ENCODE measurements at places on chromosomes 2 and 18.
A peak's percentile ranks its signal among the peaks of the same experiment; 100 is the strongest.

- DNase-seq, result no peak
Observed at GRCh38 chr2:62540408-62541168, 34.6 kb upstream of the TMEM17 start.

DNA sequence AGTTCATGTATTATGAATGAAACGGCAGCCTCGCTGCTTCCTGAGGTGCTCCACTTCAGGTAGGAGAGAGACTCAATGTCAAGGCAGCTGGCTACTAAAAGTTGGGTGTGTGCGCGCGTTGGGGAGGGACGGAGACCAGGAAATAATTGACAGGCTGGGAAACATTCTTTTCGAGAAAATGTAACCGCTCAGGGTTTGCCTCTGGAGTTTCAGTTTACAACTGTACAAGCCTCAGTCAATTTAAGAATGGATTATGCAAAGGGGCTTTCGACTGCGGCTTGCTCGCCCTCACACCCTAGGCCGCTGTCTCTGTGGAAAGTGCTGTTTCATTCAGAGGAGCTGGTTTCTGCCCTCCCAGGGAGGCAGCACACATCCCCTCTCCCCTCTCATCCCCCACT, 4.4 kb upstream of the SPRED2 start:
- DNase-seq, result no peak

DNA sequence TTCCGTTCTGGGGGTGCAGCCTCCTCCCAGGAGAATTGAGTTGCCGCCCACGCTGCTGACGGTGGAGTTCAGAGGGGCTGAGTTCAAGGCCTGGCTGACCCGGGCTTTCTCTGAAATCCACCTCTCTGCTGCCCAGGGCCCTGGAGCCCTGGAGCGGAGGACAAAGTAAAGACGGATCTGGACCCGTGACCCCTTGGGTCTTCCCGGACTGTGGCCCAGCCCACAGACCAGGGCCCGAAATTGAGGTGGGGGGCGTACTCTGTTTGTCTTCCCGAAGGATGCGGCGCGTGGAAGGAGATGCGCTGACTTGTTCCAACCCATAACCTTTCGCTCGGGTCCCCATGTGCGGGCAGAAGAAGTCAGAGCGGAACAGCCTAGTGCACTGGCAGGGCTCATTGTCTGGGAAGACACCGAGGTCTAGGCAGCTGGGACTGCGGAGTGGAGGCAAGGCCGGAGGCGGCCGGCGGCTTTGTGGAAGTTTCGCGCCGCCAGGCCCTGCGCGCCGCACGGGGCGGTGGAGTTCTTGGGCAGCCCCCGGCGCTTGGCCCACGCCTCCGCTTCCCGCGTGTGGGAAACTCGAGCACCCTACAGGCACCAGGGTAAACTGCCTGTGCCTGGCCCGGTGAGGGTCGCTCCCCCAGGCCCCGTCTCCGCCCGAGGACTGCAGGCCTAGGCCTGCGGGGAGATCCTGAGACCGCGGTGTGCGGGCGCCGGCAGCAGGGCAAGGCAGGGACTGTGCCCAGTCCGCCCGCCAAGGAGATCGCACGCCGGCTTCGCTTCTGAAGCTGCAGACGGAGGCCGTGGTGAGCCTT, 9.8 kb downstream of the POU3F3 start:
- no peak for DNase-seq

DNA sequence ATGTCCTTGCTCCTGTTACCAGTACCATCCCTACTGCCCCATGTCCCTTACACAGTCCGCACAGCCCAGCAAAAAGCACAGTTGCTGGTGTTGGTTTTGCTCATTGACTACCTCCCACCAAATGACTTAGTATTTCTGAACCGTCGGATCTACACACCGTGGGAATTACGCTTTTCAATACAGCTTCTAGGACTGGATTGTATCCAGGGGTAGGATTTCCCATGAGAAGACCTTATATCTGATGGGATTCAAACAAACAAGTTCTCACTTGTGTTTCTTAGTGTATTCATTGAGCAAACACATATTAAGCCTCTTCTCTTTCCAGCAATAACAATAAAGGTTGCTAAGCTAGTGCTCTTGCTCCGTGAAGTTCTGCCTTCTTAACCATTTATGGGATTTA, 25.8 kb downstream of the TRAPPC12 start:
- no peak for DNase-seq

- DNase-seq, result no peak
Observed at GRCh38 chr2:174135981-174136380, 112.4 kb downstream of the OLA1 start.

- no peak for DNase-seq
Observed at GRCh38 chr2:215825707-215826106, 187.6 kb downstream of the MREG start.

DNA sequence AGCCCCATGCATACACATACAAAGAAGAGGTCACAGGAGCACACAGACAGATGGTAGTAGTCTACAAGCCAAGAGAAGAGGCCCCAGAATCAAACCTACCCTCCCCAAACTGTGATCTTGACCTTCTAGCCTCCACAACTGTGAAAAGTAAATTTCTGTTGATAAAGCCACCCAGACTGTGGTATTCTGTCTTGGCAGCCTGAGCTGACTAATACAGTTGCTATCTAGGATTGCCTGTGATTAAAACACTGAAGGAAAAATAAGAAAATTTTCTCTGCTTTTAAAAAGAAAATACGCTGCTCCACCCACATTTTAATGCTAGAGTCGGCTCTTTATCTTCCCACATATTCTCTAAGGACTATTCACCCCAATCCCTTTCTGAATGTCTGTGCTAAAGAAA, 143.7 kb upstream of the TMEM200C start:
- no peak for DNase-seq

DNA sequence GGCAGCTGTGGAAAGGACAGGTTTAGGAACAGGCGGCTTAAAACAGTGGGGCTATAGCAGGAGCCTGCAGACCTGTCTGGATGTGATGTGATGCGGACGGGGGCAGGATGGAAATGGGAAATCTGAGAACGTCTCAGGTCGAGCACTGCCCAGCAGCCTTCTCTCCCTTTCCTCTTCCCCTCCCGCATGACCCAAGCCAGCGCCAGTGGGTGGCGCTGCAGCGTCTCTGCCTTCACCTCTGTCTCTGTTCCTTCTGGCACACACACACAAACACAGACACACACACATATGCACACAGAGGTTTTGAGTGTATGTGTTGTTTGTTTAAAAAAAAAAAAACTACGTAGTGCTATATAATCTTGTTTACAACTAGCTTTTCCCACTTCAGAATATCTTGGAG, 82.0 kb upstream of the SLC66A3 start:
- DNase-seq, result no peak

- DNase-seq, result no peak
Observed at GRCh38 chr2:127047054-127047453, 59.9 kb downstream of the BIN1 start.

DNA sequence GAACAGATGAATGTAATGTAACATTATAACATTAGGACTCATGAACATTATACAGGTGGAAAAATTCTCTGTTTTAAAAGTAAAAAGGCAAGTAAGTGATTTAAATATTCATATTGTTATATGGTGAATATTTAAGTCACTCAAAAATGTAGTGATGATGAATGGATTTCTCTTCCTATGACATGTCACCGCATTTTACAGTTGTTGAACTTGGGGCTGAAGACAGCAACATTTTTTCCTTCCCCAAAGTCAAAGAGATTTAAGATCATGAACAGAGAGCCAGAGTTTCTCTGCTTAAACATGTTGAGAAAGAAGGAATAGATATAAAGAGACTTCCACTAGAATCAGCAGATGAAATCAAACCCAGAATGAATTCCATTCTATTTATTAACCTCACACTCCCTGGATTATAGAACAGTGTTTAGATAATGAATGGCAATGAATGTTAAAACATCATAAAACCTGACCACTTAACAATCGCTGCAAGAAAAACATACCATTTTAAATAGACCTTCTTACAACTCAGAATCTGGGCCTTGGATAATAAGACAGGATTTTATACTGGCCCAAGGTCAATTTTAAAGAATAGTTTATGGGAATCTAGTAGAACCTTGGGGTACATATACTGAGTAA, 163.6 kb upstream of the SIX2 start:
- DNase-seq, result no peak

DNA sequence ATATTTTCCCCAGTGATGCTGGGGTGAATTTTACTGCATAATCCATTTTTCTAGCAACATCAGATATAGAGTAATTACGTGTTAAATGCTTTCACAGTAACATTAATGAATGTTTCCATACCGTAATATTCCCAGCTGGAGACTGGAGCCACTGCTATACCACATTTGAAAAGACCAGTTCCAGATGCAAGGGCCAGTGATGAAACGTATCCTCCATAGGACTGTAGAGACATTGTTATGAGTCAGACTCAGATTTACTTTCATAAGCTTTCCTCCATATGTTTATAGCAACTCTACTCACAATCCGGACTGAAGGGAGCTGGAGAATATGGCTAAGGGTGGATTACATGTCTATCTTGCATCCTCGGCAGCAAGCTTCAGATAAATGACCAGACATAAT, 22.7 kb upstream of the GCG start:
- no peak for DNase-seq

- DNase-seq, result no peak
Observed at GRCh38 chr2:46369783-46370182, 72.6 kb downstream of the EPAS1 start.

DNA sequence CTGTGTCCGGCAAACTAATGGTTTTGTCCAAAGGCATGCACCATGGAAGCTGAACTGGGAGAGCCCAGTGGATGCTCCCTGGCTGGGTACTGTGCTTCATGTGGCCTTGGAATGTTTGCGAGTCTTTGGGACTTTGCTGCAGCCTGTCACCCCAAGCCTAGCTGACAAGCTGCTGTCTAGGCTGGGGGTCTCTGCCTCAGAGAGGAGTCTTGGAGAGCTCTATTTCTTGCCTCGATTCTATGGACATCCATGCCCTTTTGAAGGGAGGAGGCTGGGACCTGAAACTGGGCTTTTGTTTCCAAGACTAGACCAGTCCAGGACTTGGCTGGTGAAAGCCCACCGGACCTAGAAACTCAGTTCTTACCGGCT, 1.7 kb downstream of the MARS2 start:
- DNase-seq, result no peak

GRCh38 chr18:323253-323622, 55.4 kb upstream of the THOC1 start:
- no peak for DNase-seq

DNA sequence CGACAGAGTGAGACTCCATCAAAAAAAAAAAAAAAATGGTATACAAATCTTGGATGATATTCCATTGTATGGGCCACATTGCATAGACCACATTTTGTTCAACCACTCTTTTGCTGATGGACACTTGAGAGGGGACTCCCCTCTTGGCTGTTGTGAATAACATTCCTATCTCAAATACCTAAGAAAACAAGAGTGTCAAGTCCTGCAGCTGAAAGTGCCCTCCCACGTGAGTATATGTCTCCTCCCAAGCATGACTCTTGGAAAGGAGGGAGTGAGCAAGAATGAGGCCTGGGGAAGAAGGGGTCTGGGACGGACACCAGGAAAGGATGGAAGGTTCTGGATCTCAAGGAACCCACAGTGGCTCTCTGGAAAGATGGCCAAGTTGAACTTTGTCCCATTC, 36.0 kb upstream of the NPAS2 start:
- DNase-seq, result no peak

GRCh38 chr2:28621172-28622100, 125.6 kb downstream of the PLB1 start:
- peak; percentile 62 for DNase-seq

DNA sequence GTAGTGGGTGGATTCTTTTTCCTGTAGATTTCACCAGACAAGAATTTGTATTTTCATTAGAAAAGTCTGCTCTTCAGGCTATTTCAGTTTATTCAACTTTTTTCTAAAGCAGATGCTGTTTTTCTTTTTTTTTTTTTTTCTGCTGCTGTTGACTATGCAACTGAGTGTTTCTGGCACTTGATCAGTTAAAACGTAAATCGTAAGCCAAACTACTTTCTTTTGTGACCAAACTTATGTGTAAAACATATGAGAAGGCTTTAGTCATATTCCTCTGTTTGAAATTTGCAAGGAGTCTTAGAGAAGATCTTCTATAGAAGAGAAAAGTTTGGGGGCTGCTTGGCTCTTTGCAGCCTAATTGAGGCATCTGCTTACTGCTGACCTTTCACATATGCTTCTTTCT, 170.1 kb downstream of the PARD3B start:
- DNase-seq, result no peak

GRCh38 chr2:216503159-216503629, 4.5 kb downstream of the RPL37A start:
- DNase-seq, result no peak

GRCh38 chr2:172088245-172089004, 3.1 kb downstream of the DLX1 start:
- no peak for DNase-seq

DNA sequence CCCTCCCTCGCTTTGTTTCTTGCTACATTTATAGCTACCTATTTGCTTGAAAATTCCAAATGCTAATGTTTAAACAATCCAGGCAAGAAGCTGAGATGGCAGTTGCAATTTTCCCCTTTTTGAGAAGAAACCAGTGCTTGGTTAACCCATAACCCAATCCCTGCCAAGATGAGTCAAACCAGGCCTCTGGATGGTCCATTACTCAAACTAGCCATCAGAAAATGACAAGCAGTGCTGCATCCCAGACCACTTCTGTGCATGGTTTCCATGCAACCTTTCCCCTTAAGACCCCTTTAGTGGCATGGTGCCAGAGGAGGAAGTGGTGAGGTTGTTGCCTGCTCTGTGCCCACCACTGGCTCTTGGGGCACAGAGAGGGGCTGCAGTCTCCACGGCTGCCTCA, 131.2 kb upstream of the RMP24 start:
- no peak for DNase-seq

- no peak for DNase-seq
Observed at GRCh38 chr2:50751311-50752031, 280.5 kb downstream of the NRXN1 start.

GRCh38 chr2:102278720-102279390, 32.5 kb upstream of the IL1RL1 start:
- no peak for DNase-seq

GRCh38 chr2:69816923-69817542, 12.4 kb upstream of the GMCL1 start:
- DNase-seq, result peak; percentile 62

- no peak for DNase-seq
Observed at GRCh38 chr2:68643011-68643873, at the start of gene PROKR1. Gene PROKR1, plus strand, starts transcription at chr2:68643579. Its CDS starts 2,243 bp downstream, at chr2:68645822.

- DNase-seq, result no peak
Observed at GRCh38 chr2:163121483-163121882, 282.9 kb upstream of the KCNH7 start.

DNA sequence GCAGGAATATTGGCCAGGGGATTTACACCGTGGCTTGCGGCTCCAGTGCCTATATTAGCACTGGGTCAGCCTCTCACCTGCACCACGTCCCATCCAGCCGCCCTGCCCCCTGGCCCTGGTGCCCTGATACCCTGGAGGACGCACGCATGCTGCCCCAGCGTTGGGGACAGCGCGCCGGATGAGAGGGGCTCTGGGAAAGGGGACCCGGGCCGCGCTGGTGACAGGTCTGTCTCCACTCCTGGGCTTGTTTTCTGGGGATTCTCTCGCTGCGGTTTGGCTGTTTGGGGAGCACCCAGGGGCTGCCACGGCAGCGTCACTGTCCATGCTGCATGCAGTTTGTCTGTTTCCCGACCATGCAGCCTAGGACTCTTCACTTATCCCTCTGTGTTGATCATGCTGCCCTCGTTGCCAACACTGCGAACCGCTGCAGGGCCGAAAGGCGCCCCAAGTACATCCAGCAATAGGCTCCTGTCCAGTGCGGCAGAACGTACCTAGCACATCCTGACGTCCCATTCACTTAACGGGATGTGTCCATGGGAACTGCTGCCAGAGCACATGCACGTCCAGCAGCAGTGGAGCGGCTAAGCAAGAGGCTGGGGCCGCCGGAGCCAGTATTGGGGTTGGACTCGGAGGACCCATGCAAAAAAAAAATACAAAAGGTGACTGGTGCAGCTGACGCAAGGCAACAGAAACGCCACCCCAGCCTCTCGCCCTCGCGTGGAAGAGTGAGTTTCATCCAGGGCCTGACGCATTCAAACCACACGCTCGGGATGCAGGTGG, 115.5 kb upstream of the PXDN start:
- DNase-seq, result no peak
